ENCODE measurements at places on chromosomes 4 and X. TPM values are rescaled to one million over a fixed set of nuclear protein-coding genes. Genes with fewer than 3 reads are reported as not detected.

GRCh38 chr4:85869181-85869580 lies 394.2 kb downstream of the ARHGAP24 start:
- no peaks in the 10 kb centered on the region for H3K27me3 ChIP-seq
- no peak for DNase-seq
- H3K27ac ChIP-seq: peak overlapping the region; percentile 42
- H3K4me1 ChIP-seq: peaks cover 8% of the 10 kb centered on the region
- peaks cover 6% of the 10 kb centered on the region for H3K36me3 ChIP-seq
- no peak overlapping the region for H3K4me3 ChIP-seq

- peak overlapping the region; percentile 71 for H3K27ac ChIP-seq
- DNase-seq: no peak
- H3K27me3 ChIP-seq: no peaks in the 10 kb centered on the region
- H3K4me3 ChIP-seq: peak overlapping the region; percentile 96
Observed at GRCh38 chr4:148445860-148446330, 3.7 kb upstream of the NR3C2 start.

GRCh38 chrX:99752776-99753175 lies 657.3 kb downstream of the PCDH19 start:
- no peaks in the 10 kb centered on the region for H3K4me1 ChIP-seq
- H3K4me3 ChIP-seq: no peak overlapping the region
- H3K36me3 ChIP-seq: no peaks in the 10 kb centered on the region
- no peaks in the 10 kb centered on the region for H3K27me3 ChIP-seq

DNA sequence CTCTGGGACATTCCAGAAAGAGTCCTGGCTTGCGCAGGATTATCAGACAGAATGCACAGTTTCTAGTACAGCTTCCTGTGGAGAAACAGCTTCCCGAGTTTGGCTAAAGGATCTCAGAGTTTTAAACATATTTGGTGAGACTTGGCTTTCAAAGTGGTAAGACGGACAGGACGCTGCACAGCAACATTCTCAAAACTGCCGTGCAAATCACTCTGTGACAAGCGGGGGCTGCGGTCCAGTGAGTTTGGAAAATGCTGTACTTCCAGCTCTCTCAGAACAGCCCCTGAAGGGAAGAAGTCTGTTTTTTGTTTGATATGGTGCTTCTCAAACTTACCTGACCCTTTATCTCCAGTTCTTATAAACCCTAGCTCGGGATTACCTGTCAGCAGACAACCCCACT lies 18.1 kb downstream of the LGI2 start:
- H3K36me3 ChIP-seq: no peaks in the 10 kb centered on the region
- no peak overlapping the region for H3K27ac ChIP-seq
- no peaks in the 10 kb centered on the region for H3K27me3 ChIP-seq
- no peak overlapping the region for H3K4me3 ChIP-seq

GRCh38 chr4:76931087-76931486 lies 18.5 kb upstream of the SEPTIN11 start:
- no peak for DNase-seq
- H3K4me3 ChIP-seq: no peak overlapping the region
- H3K27ac ChIP-seq: no peak overlapping the region
- no peaks in the 10 kb centered on the region for H3K27me3 ChIP-seq
- peaks cover 4% of the 10 kb centered on the region for H3K36me3 ChIP-seq

GRCh38 chr4:38192516-38192915 lies 232.3 kb downstream of the PTTG2 start:
- H3K27me3 ChIP-seq: no peaks in the 10 kb centered on the region
- no peak overlapping the region for H3K27ac ChIP-seq
- DNase-seq: no peak
- no peak overlapping the region for H3K4me3 ChIP-seq
- H3K36me3 ChIP-seq: peaks cover 5% of the 10 kb centered on the region
- H3K4me1 ChIP-seq: peaks cover 23% of the 10 kb centered on the region

- no peak overlapping the region for H3K27ac ChIP-seq
- H3K4me1 ChIP-seq: no peaks in the 10 kb centered on the region
- no peak overlapping the region for H3K4me3 ChIP-seq
- H3K36me3 ChIP-seq: no peaks in the 10 kb centered on the region
- no peaks in the 10 kb centered on the region for H3K27me3 ChIP-seq
Observed at GRCh38 chr4:85078016-85078415, 111.5 kb upstream of the WDFY3 start.

- DNase-seq: no peak
- H3K4me3 ChIP-seq: no peak within 1 kb of the TSS
- H3K36me3 ChIP-seq: no peaks in the 10 kb centered on the region
- no peaks in the 10 kb centered on the region for H3K27me3 ChIP-seq
Observed at GRCh38 chr4:5893004-5893580, at the start of gene CRMP1. TSS of gene CRMP1 (minus strand) at chr4:5893086. CDS start at chr4:5892969, 117 bp downstream.

The NSUN7 gene
- 7.7 TPM for total RNA-seq
